ENCODE measurements at places on chromosomes 7 and 10.

DNA sequence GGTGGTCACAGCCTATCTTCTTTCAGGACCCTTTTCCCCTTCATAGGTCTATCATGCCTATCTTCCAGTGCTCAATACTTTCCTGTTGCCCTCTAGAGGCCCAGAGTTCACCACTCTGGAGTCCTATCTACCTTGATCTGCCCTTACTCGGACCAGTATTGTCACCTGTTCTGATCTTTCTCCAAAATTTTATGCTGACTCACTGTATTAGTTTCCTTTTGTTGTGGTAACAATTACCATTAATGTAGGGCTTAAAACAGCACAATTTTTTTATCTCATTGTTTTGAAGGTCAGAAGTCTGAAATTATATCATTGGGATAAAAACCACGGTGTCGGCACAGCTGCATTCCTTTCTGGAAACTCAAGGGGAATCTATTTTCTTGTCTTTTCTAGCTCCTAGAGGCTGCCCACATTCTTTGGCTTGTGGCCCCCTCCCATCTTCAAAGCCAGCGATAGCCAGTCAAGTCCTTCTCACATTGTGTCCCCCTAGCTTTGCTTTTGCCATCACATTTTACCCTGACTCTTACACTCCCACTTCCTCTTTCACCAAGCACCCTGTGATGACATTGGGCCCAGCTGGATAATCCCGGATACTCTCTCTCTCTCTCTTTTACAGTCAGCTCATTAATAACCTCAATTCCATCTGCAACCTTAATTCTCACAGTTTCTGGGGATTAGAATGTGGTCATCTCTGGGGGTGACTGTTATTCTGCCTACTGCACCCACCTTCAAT lies 54.6 kb downstream of the TFAM start:
- no peak for DNase-seq

DNA sequence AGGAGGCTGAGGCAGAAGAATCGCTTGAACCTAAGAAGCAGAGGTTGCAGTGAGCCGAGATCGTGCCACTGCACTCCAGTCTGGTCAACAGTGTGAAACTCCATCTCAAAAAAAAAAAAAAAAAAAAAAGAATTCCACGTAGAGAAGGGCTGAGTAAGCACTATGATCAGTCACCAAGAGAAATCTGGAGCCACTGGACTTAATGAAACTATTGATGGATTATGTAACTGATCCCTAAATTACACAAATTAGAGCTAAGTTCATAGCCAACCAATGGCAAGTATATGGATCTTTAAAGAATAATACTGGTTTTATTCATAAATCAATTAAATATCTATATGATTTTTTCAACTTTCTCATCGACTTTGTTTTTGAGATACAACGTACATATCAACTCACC lies 72.2 kb upstream of the ABLIM1 start:
- DNase-seq: no peak

DNA sequence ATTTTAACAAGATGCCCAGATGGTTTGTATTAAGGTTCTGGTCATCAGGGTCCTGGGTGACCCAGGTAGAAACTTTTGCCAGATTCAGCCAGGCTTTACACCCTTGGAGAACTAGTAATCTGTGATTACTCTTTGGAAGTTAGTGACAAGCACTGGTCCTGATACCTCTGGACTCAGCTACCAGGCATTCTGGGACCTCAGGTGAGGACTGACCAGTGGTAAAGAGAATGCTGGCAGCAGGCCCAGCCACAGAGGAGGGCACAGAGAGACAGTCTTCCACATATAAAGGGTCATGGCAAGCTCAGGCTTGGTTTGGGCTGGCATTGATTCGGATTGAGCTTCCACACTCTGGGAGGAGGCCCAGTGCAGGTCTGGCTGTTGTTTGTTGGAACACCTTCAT lies 112.0 kb upstream of the CHST15 start:
- no peak for DNase-seq

GRCh38 chr10:35341521-35341920 lies 5.2 kb downstream of the CCNY start:
- no peak for DNase-seq

DNA sequence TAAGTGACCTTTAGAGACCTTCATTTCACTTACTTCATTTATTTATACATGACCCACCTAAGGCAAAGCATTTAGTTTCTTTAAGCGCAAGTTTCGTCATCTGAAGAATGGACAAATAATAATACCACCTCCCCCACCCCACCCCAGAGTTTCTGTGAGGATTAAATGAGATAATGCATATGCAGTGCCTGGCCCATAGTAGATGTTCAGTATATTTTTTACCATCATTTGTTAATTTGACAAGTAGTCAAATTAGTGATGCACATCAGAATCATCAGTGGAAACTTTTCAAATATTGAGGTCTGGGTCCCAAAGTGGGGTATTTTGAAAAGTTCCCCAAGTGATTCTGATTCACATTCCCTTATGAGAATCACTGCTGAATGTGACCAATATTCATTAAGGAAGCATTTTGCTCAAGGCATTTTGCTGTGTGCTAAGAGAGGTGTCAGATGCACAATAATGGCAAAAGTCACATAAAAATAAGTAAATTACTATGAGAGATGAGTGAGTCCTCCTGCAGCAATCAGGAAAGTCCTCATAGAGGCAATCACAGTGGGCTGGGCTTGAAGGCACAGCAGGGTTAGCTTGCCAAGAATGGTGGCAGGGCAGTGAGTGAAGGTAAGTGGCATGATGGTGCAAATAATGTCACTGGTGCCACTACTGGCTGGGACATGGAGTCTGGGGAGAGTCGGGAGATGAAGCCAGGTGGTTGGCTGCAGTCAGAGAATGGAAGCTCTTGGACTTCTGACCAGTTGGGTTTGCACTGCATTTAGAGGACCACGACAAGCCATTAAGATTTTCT lies 244.1 kb downstream of the PTEN start:
- no peak for DNase-seq

GRCh38 chr7:84688671-84689070 lies 494.1 kb upstream of the SEMA3A start:
- DNase-seq: peak; percentile 52
